ENCODE measurements at places on chromosomes 1 and 21. TPM values are rescaled to one million over a fixed set of nuclear protein-coding genes. Genes with fewer than 3 reads are reported as not detected.

GBP4 gene
- 2.3 TPM for total RNA-seq

KLHL21 gene
- 76.5 TPM for total RNA-seq

UBL4B gene
- total RNA-seq, result not detected

DDX20 gene
- 26.5 TPM for total RNA-seq

FCRLB gene
- total RNA-seq, result 3.1 TPM

CHAF1B gene
- 1.4 TPM for total RNA-seq

SAMD11 gene
- total RNA-seq, result 4.5 TPM

TSPAN1 gene
- 0.56 TPM for total RNA-seq

ADGRB2 gene
- 8.2 TPM for total RNA-seq

ILF2 gene
- total RNA-seq, result 151 TPM

NTMT2 gene
- not detected for total RNA-seq

GNL2 gene
- 77.8 TPM for total RNA-seq

LCE3E gene
- total RNA-seq, result not detected

LRRC71 gene
- total RNA-seq, result 0.56 TPM

PDE9A gene
- 1.3 TPM for total RNA-seq

Measured in regular cardiac myocyte (primary cell).